ENCODE measurements at places on chromosomes 7 and 10.

DNA sequence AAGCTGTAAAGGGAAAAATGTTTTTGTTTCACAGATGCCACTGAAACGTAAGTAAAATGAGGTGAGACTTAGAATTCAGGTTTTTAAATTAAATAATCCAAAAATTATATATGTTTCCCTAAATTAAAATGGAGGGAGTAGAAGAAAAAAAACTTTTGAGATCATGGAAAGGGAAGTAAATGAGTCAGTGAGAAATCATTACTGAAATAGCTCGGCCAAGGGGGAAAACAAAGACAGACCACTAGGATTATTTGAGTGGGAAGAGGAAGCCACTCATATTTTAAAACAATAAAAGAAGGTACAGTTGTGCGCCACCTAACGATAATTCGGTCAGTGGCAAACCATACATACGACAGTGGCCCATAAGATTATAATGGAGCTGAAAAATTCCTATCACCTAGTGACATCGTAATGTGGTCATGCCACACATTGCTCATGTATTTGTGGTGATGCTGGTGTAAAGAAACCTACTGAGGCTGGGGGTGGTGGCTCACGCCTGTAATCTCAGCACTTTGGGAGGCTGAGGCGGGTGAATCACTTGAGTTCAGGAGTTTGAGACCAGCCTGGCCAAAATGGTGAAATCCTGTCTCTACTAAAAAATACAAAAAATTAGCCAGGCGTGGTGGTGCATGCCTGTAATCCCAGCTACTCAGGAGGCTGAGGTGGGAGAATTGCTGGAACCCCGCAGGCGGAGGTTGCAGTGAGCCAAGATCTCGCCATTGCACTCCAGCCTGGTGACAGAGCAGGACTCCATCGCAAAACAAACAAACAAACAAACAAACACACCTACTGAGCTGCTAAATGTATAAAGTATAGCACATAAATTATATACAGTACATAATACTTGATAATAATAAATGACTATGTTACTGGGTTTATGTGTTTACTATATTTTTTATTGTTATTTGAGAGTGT is 64.7 kb downstream of the MKX start:
- DNase-seq = no peak

- no peak for DNase-seq
Measured at GRCh38 chr10:21399392-21400035, 126.0 kb downstream of the SKIDA1 start.

DNA sequence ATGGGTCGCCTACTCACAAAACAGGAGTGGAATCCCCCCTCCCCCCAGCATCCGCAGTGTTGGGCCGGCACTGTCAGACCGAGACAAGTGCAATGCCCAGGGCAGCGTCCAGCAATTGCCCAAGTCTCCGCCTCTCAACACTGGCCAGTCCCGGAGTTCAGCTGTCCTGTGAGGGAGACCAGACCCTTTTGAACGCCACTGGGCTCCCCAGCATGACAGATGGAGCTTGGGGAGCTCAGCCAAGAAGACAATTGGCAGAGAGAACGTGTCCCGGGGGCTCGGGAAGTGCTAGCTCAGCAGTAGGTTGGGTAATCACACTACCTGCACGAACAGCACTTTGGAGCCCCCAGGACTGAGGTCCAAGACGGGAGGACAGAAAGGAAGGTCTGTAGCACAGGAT is 4.7 kb downstream of the COPS6 start:
- DNase-seq = no peak

- DNase-seq = no peak
Measured at GRCh38 chr10:126233182-126234148, 154.8 kb downstream of the ADAM12 start.
